ENCODE measurements at places on chromosomes 12 and 14.

GRCh38 chr12:98275131-98275475 lies 240.3 kb upstream of the TMPO start:
- DNase-seq = no peak

- DNase-seq = no peak
Observed at GRCh38 chr12:42611571-42612230, 22.2 kb upstream of the PRICKLE1 start.

DNA sequence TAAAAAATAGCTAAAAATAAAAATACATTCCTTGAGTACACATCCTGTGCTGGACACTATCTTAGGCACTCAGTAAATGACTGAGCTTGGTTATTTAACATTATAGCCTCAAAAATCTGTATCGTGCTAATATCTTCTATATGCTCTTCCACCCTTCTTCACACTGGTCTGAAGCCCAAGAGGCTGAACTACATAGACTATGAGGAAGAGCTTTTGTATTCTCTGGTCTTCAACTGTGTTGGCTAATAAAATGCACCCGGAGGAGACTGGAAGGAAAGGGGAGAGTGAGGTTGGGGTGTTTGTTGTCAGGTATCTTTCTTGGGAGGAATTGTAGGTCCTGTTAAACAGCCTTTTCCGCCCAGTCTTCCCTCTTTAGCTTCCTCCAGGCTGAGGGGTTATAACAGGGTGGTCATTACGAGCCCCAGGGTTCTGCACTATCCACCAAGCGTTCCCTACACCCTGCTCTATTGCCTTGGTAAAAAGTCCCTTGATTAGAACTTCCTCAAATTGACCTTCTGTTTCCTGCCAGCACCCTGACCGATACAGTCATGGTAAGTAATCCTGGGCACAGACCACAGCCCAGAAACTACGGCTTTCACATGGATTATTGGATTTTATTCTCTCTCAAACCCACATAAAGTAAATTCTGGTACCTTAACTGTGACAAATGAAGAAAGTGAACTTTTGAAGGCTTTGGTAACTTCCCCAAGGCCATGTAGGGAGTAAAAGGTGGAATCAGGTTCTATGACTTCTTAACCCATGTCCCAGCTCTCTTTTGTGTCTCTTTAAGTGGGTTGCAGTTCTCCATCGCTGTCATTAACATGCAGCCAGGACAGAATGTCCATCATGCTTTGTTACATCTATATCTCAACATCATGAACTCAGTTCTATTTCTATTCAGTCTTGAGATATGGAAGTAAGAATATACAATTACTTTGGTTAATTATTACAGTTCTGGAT lies 71.3 kb downstream of the PTHLH start:
- no peak for DNase-seq

DNA sequence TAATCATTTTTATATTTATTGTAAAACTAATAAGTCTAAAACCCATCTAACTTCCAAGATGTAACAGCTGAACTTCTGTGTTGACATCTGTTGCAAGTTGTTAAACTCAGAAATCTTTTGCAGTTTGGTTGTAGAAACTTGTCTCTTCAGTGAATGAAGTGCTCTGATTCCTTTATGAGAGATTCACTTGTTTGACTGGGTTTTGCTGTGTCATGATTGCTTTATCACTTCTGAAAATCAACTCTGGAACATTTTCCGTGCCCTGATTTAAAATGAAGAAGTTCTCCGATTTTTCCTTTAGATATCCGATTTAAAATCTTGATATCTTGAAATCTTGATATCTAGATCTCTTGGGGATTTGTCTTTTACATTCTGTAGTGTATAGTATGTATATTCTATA lies 65.1 kb downstream of the DIP2B start:
- no peak for DNase-seq

DNA sequence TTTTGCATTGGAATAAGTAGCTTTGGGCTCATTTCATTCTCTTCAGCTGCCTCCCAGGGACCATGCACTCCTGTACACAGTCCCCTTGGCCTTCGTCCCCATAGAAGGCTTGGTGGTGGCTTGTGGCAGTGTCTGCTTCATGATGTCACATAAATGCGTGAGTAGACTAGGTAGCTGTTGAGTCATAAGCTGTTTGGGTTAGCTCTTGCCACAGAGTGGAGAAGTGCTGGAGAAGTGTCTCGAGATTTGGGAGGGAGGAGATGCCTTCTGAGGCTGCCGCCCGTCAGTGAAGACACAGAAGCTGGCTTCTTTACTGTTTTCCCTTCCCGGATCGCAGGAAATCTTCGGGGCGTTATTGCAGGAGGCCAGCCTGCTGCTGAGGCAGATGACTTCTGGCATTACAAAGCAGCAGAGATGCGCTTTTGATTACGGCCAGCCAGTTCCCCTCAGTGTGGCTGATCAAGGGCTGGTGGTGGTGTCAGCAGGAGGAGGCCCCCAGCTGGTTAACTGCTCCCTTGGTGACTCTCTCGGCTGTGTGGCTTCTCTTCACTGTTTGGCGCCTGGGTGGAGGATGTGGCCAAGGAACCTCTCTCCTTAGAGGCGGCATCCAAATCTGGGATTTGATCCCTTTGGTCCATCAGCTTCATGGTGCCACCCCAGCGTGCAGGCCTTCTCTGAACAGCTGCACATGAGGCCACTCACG lies 67.6 kb downstream of the AACS start:
- DNase-seq = no peak

DNA sequence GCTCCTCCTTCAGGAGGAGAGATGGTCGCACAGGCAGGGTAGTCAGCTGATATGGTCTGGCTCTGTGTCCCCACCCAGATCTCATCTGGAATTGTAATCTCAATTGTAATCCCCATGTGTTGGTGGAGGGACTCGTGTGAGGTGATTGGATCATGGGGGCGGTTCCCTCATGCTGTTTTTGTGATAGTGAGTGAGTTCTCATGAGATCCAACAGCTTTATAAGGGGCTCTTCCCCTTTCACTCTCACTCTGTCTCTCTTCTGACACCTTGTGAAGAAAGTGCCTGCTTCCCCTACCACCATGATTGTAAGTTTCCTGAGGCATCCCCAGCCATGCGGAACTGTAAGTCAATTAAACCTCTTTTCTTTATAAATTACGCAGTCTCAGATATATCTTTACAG lies 218.9 kb upstream of the TMTC1 start:
- DNase-seq = no peak

DNA sequence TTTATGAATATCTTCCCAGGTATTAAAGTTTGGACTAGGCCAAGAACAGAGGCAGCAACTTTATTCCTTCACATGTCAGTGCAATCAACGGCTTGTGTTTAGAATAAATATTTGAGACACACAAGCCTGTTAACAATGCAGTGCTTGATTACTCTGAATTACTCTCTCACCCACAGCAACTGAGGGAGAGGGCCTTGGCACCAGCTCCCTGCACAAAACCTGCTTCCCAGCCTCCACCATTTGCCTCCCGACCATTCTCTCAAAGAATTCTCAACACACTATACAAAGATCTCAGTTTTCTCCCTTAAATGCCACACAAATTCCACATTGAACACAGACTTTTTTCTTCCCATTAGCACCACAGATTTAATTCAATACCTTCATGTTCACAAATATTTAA lies 77.0 kb downstream of the STON2 start:
- DNase-seq = no peak

GRCh38 chr12:89389755-89390661 lies 37.7 kb upstream of the DUSP6 start:
- no peak for DNase-seq

DNA sequence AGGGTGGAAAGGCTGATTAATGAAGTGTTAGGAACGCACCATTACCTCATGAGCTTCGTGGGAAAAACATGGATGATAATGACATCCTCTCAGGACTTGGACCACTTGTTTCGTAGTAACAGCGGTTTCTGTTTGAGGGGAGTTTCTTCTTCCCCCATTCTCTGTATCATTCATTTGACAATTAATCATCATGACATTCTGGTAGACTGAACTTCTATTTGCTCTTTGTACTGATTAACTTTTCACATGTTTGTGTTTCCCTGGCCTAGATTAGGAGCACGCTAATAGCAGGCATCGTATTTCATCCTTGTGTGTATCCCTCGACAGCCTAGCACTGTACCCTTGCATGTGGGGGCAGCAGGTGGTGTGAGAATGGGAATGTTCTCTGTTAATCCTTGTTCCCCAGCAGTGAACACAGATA lies 8.0 kb downstream of the LRRC74A start:
- no peak for DNase-seq

DNA sequence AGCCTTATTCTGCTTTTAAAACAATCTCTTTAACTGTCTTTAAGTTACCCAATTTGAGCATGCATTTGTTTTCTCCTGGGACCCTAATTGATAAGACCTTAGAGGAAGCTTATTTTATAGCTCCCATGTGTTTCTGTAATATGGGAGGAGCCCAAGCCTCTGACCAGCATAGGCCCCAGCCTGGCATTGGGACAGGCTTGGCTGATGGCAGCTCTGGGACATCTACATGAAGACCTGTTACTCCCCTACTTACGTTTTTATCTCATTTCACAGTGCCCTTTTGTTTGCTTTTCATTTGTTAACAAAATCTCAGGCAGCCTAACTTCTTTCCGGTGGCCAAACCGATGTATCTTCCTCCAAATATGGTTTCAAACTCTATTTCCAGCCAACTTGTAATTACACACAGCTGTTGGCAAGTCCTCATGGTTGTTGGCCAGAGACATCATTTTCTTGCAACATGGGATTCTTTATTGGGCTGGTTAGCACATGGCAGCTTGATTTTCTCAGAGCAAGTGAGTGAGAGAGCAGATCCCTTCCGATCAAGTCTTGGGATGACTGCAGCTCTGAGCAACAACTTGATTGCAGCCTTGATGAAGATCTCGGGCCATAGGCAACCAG lies 1117.5 kb downstream of the AACS start:
- DNase-seq = no peak

DNA sequence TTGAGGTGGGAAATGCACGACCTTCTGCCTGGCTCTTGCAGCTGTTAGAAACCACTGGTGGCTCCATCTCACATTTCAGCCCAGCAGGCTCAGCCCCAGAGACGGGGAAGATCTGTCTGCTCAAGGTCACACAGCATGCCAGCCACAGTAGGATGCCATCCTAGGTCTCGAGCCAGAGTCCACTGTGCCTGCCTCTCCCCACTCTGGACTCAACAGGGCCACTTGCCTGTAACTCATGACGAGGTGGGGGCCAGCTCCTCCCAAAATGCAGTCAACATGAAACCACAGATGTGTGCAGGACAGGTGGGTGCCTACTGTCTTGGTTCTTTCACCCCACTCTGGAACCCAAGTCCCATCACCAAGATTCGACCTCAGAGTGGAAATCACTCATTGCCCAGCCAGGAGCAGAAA lies 23.2 kb downstream of the BCL11B start:
- no peak for DNase-seq

DNA sequence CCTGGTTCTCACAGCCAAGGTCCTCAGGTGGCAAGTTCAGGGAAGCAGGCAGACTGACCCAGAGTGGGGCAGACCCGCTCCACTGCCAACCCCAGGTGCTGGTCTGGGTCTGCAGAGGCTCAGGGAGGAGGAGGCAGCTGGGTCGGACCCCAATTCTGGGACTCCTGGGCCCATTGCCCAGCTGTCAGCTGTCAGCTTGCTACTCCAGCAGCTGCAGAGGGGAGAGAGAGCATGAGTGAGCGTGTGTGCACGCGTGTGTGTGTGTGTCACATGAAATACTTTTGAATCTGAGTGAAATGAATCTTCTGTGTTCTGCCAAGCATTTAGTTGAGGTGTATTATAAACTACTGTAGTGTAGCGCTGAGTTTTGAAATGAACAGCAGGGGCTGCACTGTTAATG lies 30.8 kb downstream of the XRCC3 start:
- DNase-seq = no peak

- DNase-seq = no peak
Observed at GRCh38 chr14:101125313-101125712, 221.8 kb upstream of the RTL1 start.
